ENCODE measurements at places on chromosomes 13 and 19. TPM values are rescaled to one million over a fixed set of nuclear protein-coding genes. Genes with fewer than 3 reads are reported as not detected.

KCTD4 gene
- total RNA-seq: 0.64 TPM

PSG2 gene
- 0.41 TPM for total RNA-seq

ZNF737 gene
- total RNA-seq: 13.7 TPM

ZNF235 gene
- total RNA-seq: 6.4 TPM

GPR12 gene
- total RNA-seq: 0.14 TPM

APOE gene
- total RNA-seq: 663 TPM

ITM2B gene
- 418 TPM for total RNA-seq

NLRP11 gene
- total RNA-seq: not detected

RNF17 gene
- total RNA-seq: not detected

GATAD2A gene
- total RNA-seq: 163 TPM

EID2 gene
- 15.7 TPM for total RNA-seq

MBD3L2 gene
- 0.57 TPM for total RNA-seq

SIGLEC14 gene
- not detected for total RNA-seq

PSG3 gene
- 0.34 TPM for total RNA-seq

ZNF441 gene
- total RNA-seq: not detected

OR10H5 gene
- total RNA-seq: not detected

SMIM44 gene
- not detected for total RNA-seq

MBNL2 gene
- total RNA-seq: 66.5 TPM

TRPM4 gene
- total RNA-seq: 26.3 TPM

CEACAM8 gene
- not detected for total RNA-seq

GIPR gene
- total RNA-seq: 4.6 TPM

TIMM44 gene
- total RNA-seq: 71.1 TPM

C19orf67 gene
- not detected for total RNA-seq

PROSER1 gene
- total RNA-seq: 26.7 TPM

TNNI3 gene
- not detected for total RNA-seq

DPY19L3 gene
- 48.5 TPM for total RNA-seq

ZNF575 gene
- total RNA-seq: 1.3 TPM

NHLRC3 gene
- total RNA-seq: 8.2 TPM

GJA3 gene
- 0.72 TPM for total RNA-seq

PSG6 gene
- total RNA-seq: 0.23 TPM

EBI3 gene
- 5.4 TPM for total RNA-seq

GFY gene
- not detected for total RNA-seq

RFPL4AL1 gene
- total RNA-seq: not detected

ZNF558 gene
- not detected for total RNA-seq

LYPD5 gene
- not detected for total RNA-seq

C13orf42 gene
- total RNA-seq: not detected

CA11 gene
- total RNA-seq: 9.5 TPM

PDCD5 gene
- total RNA-seq: 127 TPM

IZUMO2 gene
- total RNA-seq: not detected

GNA15 gene
- not detected for total RNA-seq

PSG7 gene
- total RNA-seq: not detected

CCDC8 gene
- 35.5 TPM for total RNA-seq

NALCN gene
- 1.1 TPM for total RNA-seq

SLAIN1 gene
- total RNA-seq: 3.4 TPM

ZSCAN4 gene
- 1.2 TPM for total RNA-seq

S1PR5 gene
- 1.00 TPM for total RNA-seq

EPSTI1 gene
- total RNA-seq: 96.0 TPM

ZNF791 gene
- 29.6 TPM for total RNA-seq

SHC2 gene
- 27.5 TPM for total RNA-seq

KLK12 gene
- total RNA-seq: not detected

PCDH17 gene
- total RNA-seq: 0.70 TPM
